ENCODE measurements at places on chromosomes 5 and 9.

GRCh38 chr9:77592476-77592875, 55.6 kb downstream of the GNA14 start:
- no peak for DNase-seq

- DNase-seq: peak; percentile 47
These were observed 42.5 kb downstream of the ITGA2 start for GRCh38 chr5:53031695-53032096.

DNA sequence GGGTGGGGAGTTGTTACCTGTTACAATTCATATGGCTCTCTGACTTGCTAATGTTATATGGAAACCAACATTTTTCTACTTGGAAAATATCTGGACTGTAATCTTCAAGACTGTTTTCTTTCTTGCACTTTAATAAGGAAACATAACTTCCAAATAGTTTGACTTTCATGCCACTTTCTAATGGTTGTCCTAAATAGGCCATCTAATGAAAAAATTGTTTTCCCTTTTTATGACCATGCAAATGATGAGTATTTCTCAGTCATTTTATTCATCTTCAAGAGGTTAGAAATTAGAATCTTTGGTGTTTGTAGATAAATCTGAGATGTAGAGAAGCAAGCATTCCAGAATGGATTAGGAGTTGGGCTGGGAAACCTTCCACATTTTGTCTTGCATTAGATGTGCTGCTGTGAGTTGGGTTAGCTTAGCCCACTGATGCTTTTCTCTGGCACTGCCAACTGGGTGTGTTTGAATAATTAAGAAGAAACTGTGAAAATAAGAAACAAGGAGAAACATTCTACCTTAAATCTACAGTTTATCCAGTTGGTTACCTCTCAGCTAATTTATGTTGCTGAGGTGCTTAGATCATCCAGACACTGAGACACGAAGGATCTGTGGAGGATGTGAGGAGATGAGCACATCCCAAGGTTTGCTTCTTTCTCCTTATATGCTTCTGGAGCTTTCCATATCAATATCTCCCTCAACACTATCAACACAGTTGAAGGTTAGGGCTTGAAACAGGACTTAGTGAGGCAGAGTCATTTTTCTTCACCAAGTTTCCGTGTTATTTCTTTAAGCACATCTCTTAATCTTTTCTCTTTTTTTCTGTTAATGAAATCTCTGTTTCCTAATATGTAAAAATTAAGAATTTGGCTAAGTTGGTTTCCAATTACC, 2.7 kb downstream of the RASGRF2 start:
- DNase-seq: no peak

- peak; percentile 23 for DNase-seq
These were observed 1.1 kb downstream of the GALNT10 start for GRCh38 chr5:154191467-154192261.

DNA sequence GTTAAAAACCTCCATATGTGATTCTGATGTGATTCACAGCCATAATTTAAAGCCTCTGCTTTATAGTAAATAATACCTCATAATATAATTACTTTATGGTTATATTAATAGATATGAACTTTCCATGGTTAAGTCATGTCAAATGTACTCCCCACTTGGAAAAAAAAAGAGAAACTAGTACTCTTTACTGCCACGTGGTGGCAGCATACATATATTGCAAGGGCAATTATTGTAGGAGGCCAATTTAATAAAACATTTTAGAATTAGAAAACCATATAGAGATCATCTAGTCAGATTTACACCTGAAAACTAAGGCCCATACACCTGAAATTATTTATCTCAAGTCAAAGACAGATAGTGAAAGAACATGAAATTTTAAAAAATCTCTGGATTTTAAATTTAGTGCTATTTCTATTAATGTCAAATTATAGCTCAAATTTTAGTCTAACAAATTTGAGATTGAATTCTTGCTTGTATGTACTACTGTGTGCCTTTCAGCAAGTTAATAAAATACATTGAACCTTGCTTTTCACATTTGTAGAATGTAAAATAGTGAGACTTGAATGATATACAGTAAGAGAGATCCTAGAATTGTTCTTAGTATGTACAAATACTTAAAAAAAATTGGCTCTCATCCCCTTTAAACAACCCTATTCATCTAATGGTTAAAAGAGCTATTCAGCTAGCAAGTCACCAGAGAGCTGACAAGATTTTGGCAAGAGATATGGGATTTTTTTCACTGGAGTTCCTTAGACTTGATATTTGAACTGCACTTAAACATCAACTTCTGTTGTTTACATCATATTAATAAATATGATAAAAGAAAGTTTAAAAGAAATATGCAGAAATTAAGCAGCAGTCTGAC, 603.8 kb downstream of the TLE4 start:
- peak; percentile 2 for DNase-seq

DNA sequence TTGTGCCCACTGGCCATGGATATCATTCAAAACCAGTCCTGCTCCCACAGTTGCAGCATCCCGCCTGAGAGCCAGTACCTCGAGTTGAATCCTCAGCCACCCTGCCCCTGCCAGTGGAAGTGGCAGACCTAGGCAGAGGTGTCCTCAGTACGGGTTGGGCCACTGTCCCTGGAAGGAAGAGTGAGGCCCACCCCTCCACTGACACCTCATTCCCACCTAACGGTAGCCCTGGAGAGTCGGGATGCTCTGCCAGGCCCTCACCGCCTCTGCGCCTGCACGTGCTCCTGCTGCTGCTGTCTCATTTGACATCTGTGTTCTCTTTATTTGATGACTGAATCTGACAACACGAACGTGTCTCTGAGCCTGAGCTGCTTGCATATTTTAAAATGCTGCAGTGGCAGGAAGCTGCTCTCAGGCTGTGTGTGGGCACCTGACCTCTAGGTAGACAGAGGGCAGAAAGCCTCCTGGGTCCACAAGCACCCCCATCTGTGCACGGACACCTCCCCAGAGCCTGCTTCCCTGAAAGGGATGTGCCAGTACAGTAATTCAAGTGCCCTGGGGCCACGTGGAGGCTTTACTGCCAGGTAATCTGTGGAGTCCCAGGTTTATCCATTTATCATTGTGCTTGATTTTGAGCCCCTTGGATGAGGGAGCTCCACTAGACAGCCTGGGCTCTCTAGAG, 194.7 kb downstream of the CACNA1B start:
- DNase-seq: no peak

- DNase-seq: no peak
These were observed 26.6 kb downstream of the POC5 start for GRCh38 chr5:75690669-75691068.

- DNase-seq: no peak
These were observed 81.7 kb downstream of the ITGA1 start for GRCh38 chr5:52869391-52869790.

DNA sequence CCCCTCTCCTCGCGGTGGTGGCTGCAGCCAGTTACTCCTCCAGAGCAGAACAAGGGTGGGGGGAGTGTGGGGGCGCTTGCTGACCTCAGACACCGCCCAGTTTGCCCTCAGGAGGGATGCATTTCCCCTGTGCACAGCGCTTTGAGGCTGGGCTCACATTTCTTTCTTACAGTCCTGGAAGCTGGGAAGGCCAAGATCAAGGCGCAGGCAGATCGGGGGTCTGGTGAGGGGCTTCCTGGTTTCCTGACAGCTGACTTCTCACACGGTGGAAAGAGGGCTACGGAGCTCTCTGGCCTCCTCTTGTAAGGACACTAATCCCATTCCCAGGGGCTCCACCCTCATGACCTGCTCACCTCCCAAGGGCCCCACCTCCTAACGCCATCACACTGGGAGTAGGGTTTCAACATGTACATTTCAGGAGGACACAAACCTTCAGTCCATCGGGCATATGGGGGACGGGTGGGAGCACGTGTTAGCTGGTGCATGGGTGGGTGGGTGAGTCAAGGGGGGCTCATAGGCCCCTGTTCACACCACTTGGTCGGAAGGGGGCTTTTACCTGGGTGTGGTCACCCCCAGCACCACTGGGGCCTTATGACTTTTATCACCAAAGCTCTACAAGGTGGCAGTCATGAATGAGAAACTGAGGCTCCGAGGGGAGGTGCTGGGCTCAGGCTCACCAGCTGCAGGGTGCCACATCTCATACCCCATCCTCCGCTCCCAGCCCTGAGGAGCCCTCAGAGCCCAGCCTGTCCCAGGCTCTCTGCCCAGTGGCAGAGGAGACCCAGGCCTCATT, 7.7 kb upstream of the SCGB3A1 start:
- DNase-seq: no peak

Data from central memory CD4-positive, alpha-beta T cell (primary cell).